ENCODE measurements at places on chromosomes 13 and 19.

GRCh38 chr13:94546061-94546839 lies 49.7 kb downstream of the TGDS start:
- DNase-seq, result no peak

- DNase-seq, result no peak
Observed at GRCh38 chr13:43203781-43204180, 180.4 kb downstream of the DNAJC15 start.

DNA sequence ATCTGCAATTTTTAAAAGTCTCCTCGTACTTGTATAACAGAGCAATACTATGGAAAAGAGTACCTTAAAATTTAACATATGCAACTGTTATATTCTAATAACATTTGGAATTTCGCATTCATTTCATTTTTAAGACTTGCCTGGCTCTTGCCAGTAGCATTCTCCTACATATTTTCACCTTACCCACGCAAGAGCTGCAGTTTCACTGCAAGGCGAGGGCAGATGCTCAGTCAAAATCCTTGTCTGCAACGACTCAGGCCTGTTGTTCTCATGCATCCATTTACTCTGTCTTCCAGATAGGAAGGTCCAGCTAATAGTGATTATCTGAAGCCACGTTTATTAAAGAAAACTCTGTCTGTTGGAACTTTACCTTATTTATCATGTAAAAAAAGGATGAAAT lies 227.0 kb upstream of the RFC3 start:
- DNase-seq, result no peak

DNA sequence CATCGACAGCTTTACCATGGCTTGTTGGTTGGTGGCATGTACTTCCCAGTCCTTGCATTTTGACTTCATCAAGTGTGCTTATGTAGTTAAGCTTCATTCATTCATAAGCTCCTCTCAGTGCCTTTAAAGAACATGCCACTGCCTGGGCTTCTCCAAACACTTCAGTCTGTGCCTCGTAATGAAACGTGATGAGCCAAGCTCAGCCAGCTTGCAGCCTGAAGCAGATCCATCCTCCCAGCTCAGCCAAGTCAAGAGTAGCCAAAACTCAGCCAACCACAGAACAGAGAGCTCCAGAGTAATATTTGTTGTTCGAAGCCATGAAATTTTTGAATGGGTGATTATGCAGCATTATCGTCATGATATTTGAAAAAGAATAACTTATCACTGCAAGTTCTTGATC lies 989.7 kb downstream of the EFNB2 start:
- no peak for DNase-seq

- no peak for DNase-seq
Observed at GRCh38 chr19:56572589-56572988, 5.3 kb downstream of the ZNF470 start.

DNA sequence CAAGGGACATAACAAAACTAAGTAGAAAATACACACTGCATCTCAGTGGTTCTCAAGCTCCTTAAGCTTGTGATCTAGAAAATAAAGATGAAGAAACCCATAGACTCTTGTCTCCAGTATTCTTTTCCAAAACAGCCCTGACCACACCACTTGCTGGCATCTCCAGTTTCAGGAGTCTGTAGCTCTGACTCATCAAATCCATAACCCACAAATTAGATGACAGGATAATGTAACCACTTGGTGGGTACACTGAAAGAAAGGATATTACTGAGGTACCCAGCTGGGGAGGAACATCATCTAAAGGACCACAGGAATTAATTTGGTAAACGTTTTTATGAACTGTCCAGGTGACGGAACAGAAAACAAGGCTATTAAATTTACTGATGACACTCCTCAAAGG lies 214.7 kb downstream of the VWA8 start:
- DNase-seq, result no peak

- DNase-seq, result no peak
Observed at GRCh38 chr13:49933511-49933910, 2.6 kb downstream of the SPRYD7 start.

DNA sequence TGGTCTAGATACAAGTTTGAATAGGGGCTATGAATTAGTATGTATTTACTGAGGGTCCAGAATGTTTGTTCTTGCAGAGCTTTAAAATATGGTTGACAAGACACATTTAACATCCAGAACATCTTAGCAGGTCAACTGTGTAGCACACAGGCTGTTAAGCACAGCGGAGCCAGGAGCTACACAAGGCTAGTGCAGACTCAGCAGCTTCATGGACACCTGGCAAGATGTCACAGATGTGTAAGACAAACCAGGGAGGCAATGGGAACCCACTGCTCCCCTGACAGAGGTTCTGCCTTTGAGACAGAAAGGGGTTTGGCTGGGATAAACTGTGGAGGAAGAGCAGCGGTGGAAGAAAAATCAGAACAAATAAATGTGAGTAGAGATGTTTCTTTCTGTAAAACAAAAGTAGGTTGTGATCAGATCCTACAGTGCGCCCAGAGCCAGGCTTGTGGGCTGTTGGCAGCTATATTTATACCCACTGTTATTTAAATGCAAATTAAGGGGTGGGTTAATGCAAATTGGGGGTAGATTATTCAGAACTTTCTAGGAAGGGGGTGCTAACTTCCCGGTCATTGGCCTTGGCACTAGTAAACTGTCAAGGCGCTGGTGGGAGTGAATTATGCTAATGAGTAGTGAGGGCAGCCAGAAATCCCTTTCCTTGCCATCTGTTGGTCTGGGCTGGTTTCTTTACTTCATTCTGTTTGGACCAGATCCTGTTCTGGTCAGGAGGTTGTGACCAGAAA lies 33.0 kb downstream of the MIPEP start:
- no peak for DNase-seq
